ENCODE measurements at places on chromosomes 3 and 15. TPM values are rescaled to one million over a fixed set of nuclear protein-coding genes. Genes with fewer than 3 reads are reported as not detected.

TGM5 gene
- total RNA-seq, result not detected

MAP1A gene
- 171 TPM for total RNA-seq

STX19 gene
- not detected for total RNA-seq

TMEM108 gene
- total RNA-seq, result not detected

PLA1A gene
- total RNA-seq, result not detected

IQCF5 gene
- total RNA-seq, result not detected

TMCO5A gene
- not detected for total RNA-seq

UROC1 gene
- total RNA-seq, result not detected

CHRM5 gene
- not detected for total RNA-seq

GPR87 gene
- not detected for total RNA-seq

DNA sequence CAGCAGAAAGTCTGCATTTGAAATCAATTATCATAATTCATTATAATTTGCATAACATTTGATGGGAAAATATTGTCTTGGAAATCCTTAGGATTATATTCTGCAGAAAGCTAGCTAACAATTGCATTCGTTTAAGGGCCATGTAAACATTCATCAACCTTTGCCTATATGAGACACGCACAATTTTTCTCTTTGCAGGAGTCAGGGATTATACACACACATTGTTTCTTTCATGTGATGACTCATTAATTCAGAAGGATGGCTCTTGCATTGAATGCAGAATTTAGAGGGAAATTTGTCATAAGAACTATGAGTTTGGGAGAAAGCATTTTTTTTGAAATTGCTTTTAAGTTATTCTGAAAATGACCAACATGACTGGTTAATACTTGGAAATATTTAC, 844.7 kb downstream of the DIPK2A start:
- no peaks in the 10 kb centered on the region for H3K4me1 ChIP-seq
- DNase-seq, result no peak
- no peaks in the 10 kb centered on the region for H3K27me3 ChIP-seq
- no peak overlapping the region for H3K4me3 ChIP-seq

- DNase-seq, result no peak
Measured at GRCh38 chr3:66303491-66303901, 82.7 kb downstream of the SLC25A26 start.

DNA sequence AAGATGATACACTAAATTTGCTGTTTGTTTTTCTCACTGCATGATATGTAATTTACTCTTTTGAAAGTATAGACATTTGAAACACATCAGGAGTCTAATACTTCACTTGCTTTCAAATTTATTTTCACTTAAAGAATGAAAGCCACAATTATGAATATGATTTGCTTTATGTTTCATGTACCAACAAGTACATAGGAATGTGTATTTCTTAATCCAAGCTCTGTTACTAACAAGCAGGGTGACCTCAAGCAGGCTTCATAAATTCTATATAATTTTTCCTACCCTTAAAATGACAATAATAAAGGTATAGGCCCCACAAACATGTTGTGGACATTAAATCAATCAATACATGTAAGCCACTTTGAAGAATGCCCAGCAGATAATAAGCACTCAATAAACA, 170.2 kb upstream of the P2RY1 start:
- no peaks in the 10 kb centered on the region for H3K4me1 ChIP-seq
- no peak overlapping the region for H3K4me3 ChIP-seq
- DNase-seq, result no peak
- no peaks in the 10 kb centered on the region for H3K27me3 ChIP-seq

DNA sequence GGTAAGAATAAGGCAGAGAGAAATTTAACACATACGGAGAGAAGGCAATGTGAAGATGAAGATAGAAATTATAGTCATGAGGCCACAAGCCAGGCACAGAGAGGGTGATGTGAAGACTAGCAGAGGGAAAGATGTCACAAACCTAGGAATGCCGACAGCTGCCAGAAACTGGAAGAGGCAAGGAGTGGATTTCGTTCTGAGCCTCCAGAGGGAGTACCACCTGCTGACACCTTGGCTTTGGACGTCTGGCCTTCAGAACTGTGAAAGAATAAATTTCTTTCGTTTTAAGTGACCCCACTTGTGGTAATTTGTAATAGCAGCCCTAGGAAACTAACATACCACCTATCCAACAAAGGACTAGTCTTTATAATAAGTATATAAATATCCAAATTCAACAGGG, 5.0 kb upstream of the SGO1 start:
- no peaks in the 10 kb centered on the region for H3K27me3 ChIP-seq
- no peaks in the 10 kb centered on the region for H3K36me3 ChIP-seq
- no peaks in the 10 kb centered on the region for H3K4me1 ChIP-seq
- DNase-seq, result no peak
- no peak overlapping the region for H3K4me3 ChIP-seq

DNA sequence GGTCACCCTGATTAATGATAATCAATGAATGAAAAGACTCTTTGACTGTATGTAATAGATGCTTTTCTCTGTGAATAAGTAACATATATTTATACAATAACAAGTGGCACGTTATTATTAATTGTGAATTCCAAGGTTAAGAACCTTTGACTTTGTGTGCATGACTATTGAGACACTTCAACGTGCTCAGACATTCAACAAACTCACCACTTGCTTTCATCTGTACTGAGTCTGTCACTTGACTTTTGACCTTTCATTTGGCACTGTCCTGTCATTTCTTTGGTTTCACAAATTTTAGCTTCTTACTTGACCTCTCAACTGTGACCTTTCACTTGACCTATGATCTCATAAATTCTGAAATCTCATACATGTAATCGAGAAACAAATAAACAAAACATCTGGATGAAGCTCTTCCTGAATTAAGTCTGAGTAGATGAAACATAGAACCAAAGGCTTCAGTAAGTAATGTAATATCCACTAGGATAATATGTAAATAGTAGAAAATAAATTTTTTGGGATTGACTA, 426.8 kb downstream of the MECOM start:
- peak overlapping the region; percentile 24 for H3K27ac ChIP-seq
- no peaks in the 10 kb centered on the region for H3K36me3 ChIP-seq
- no peaks in the 10 kb centered on the region for H3K27me3 ChIP-seq
- H3K4me3 ChIP-seq, result peak overlapping the region; percentile 29
- no peak for DNase-seq
- peaks cover 67% of the 10 kb centered on the region for H3K4me1 ChIP-seq

GRCh38 chr3:193978486-193978885, 157.5 kb upstream of the HES1 start:
- no peak overlapping the region for H3K4me3 ChIP-seq
- H3K27ac ChIP-seq, result no peak overlapping the region
- peaks cover 12% of the 10 kb centered on the region for H3K4me1 ChIP-seq
- peaks cover 54% of the 10 kb centered on the region for H3K27me3 ChIP-seq

DNA sequence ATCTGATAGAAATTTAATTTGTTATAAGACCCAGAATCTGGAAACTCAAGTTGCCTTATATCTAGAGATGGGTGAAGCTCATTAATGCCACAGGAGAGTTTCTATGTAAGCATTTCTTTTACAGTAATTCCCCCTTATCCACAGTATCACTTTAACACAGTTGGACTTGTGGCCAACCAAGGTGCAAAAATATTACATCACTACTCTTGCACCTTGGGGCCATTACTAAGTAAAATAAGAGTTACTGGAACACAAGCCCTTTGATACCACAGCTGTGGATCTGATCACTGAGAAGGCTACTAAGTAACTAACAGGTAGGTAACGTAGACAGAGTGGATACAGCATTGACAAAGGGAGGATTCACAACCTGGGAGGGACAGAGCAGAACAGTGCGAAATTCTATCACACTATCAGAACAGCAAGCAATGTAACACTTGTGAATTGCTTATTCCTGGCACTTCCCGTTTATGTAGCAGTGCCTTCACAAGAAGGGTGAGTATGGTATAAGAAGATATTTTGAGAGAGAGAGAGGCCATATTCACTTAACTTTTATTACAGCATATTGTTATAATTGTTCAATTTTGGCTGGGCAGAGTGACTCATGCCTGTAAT, 33.9 kb upstream of the TOPBP1 start:
- peaks cover 8% of the 10 kb centered on the region for H3K27me3 ChIP-seq
- no peak overlapping the region for H3K4me3 ChIP-seq
- no peaks in the 10 kb centered on the region for H3K36me3 ChIP-seq

DNA sequence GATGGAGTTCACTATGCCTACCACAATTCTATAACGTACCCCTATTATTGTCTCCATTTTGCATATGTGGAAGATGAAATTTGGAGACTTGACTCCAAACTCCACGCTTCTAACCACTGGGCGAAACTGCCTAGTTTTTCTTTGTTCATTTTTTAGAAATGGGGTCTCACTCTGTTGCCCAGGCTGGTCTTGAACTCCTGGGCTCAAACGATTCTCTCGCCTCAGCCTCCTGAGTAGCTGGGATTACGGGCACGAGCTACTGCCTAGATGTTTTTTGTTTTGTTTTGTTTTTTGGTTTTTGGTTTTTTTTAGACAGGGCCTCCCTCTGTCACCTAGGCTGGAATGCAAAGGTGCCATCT, 584 bp upstream of the RPL32 start:
- H3K4me1 ChIP-seq, result peaks cover 50% of the 10 kb centered on the region
- H3K27ac ChIP-seq, result peak overlapping the region; percentile 99
- H3K27me3 ChIP-seq, result peaks cover 2% of the 10 kb centered on the region
- no peak for DNase-seq

- no peak overlapping the region for H3K27ac ChIP-seq
- no peaks in the 10 kb centered on the region for H3K36me3 ChIP-seq
- peaks cover 20% of the 10 kb centered on the region for H3K4me1 ChIP-seq
- DNase-seq, result no peak
- peaks cover 4% of the 10 kb centered on the region for H3K27me3 ChIP-seq
Measured at GRCh38 chr15:50824514-50824913, 59.0 kb upstream of the SPPL2A start.

GRCh38 chr3:188236271-188236670, 82.3 kb downstream of the LPP start:
- no peak overlapping the region for H3K27ac ChIP-seq
- no peak for DNase-seq
- peaks cover 82% of the 10 kb centered on the region for H3K4me1 ChIP-seq
- no peak overlapping the region for H3K4me3 ChIP-seq
- H3K36me3 ChIP-seq, result peaks cover 46% of the 10 kb centered on the region

- H3K36me3 ChIP-seq, result no peaks in the 10 kb centered on the region
- H3K4me1 ChIP-seq, result peaks cover 74% of the 10 kb centered on the region
- H3K27me3 ChIP-seq, result no peaks in the 10 kb centered on the region
- H3K4me3 ChIP-seq, result peak overlapping the region; percentile 78
Measured at GRCh38 chr3:71102111-71102983, 481.2 kb downstream of the FOXP1 start.

- no peaks in the 10 kb centered on the region for H3K4me1 ChIP-seq
- no peaks in the 10 kb centered on the region for H3K36me3 ChIP-seq
- no peak overlapping the region for H3K4me3 ChIP-seq
- DNase-seq, result no peak
Measured at GRCh38 chr3:181493423-181493822, 218.3 kb upstream of the SOX2 start.

DNA sequence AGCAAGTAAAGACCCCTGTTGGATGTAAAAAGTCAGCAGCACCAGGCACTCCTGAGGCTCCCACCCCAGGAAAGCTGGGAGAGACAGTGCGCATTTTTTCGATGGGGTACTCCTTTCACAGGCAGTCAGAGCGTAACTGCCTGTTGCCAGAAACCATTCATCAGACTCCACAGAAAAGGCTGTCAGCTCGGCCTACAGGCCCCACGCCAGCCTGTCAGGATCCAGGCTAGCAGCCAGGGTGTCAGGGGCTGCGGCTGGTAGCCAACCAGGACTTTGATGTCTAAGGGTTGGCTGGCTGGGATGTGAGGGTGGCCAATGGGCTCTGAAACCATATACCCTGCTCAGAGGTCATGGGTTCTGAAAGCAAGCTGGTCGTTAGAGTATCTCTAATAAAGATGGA, 164.5 kb downstream of the WNT5A start:
- no peak overlapping the region for H3K4me3 ChIP-seq
- H3K27ac ChIP-seq, result no peak overlapping the region
- H3K36me3 ChIP-seq, result peaks cover 15% of the 10 kb centered on the region

- no peak overlapping the region for H3K4me3 ChIP-seq
- 0 out of 2 replicates have a peak, but pooled peaks cover 4% of the 10 kb centered on the region for H3K36me3 ChIP-seq
- H3K27me3 ChIP-seq, result no peaks in the 10 kb centered on the region
- no peak overlapping the region for H3K27ac ChIP-seq
Measured at GRCh38 chr3:40873476-40873875, 325.8 kb upstream of the CTNNB1 start.

DNA sequence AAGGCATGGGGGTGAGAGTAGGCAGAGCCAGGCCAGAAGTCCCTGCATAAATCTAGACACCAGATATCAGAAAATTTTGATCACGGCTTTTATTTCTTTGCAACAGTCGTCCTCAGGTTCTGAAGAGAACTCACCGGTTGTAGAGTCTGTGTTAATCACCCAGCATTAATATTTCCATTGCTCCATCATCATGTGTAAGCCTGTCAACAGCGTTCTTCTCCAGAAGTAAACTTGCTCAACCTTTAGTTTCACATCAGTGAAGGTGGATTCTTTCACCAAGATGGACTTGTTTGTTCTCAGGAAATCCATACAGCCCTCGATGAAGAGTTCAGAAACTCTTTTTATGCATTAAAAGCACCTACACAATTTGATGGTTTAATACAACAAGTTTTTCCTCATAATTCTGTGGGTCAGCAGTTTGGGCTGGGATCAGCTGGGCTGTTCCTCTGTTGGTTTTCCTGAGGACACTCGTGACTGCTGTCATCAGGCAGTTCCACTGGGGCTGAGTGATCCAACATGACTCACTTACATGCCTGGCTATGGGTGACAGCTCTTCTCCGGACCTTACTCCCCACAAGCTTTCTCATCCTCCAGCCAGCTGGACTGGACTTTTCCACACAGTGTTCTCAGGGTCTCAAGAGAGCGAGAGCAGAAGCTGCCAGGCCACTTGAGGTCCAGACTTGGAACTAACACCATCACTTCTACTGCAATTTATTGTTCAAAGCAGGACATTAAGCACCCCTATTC, 303.4 kb downstream of the ZNF621 start:
- peaks cover 4% of the 10 kb centered on the region for H3K36me3 ChIP-seq
- no peak for DNase-seq
- H3K4me3 ChIP-seq, result no peak overlapping the region
- no peaks in the 10 kb centered on the region for H3K27me3 ChIP-seq
- H3K27ac ChIP-seq, result no peak overlapping the region

DNA sequence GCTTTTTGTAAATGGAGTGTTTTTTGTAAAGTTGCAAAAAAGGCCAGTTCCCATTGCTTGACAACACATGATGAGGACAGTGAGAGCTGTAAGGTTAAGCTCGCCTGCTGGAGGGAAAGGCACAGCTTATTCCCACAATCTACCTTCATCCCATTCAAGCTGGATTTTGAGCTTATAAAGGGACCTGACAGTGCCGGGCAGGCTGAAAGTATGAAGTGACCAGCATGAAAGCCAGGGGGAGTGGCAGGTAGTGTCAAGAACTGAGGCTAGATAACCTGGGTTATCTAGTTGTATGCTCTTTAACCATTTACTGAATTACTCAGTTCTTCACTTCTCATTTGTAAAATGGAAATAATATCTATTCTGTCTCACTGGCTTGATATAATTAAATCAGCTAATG, 52.3 kb upstream of the KPNA4 start:
- no peak overlapping the region for H3K27ac ChIP-seq
- no peak overlapping the region for H3K4me3 ChIP-seq
- H3K36me3 ChIP-seq, result no peaks in the 10 kb centered on the region
- peaks cover 4% of the 10 kb centered on the region for H3K27me3 ChIP-seq
- peaks cover 22% of the 10 kb centered on the region for H3K4me1 ChIP-seq
